ENCODE measurements at places on chromosomes 6 and 20.

DNA sequence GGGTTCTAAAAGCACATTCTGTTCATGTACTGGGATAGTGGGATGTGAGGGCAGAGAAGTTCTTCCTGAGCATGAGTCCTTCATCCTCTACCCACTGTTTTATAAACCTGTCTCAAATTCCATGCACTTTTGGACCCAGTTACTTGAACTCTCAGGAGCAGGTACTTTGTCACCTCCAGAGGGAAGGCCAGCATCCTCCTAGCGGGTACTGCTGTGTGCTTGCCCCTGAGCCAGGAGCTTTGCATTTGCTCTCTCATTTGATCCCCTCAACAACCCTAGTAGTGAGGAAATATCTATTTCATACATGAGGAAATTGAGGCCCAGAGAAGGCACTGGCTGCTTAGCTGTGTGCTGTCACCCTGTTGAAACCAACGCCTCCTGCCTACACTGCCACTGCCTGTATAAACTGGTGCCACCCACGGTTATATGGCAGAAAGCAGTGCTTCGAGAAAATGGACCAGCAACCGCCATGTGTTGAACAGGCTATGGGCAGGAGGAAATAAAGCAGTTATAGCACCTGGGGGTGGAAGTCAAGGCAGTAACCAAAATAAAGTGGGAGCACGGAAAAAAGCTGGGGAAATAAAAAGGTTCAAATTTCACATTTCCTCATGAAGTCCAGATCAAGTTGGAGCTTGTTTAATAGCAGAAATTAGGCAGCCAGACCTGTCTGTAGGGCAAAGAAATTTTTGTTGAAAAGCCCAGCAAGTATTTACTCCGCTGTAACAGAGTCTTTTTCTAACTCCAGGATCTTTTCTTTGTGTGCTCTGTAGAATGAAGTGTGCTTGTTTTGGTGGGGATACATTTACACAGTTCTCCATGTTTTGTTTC is 38.0 kb downstream of the KLHL31 start:
- no peak for DNase-seq

GRCh38 chr6:1233924-1234323 is 78.0 kb upstream of the FOXQ1 start:
- DNase-seq: peak; percentile 58

DNA sequence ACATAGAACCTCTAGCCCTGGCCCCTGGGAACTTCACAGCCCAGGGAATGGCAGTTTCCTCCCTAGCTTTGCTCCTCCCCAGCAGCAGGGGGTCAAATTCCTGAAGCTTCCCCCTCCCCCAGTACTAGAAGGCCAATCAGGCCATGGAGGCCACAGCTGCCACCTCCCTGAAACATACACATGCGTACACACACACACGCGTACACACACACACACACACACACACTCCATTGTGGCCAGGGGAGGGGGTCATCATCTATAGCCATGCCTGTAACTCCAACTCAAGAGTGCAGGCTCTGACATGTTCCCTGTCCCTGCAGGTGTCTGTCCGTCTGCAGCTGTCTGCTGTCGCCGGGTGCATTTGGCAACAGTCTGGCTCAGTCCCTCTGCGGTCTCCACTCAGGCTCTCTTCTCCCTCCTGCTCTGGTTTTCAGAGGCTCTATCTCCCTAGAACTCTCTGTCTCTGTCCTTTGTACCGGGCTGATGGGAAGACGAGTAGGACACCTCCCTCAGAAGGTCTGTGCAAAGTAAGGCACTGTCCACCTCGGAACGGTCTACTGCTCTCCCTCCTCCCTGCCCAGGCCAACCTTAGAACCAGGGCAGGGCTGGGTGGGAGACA is 1.4 kb downstream of the LRFN2 start:
- DNase-seq: peak; percentile 84

DNA sequence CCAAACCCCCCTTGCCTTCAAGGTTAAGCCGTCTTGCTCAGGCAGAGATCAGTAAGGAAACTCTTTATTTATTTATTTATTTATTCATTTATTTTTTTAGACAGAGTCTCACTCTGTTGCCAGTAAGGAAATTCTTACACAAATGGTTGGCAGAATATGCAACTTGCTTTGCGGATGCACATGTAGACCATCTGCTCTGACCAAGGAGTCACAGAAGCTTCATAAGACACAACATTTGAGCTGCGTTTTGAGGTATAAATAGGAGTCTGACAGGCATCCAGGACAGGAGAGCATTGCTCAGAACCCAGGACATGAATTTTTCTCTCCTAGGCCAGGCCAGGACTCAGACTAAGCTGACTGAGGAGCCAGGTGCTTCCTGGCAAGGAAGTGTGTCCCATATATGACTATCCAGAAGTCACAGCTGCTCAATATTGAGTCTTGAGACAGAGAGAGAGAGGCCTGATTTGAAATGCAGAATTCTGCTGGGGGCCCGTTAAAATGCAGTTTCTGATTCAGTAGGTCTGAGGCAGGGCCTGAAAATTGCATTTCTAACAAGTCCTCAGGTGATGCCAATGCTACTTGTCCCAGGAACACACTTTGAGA is 43.9 kb downstream of the HLA-A start:
- DNase-seq: no peak

DNA sequence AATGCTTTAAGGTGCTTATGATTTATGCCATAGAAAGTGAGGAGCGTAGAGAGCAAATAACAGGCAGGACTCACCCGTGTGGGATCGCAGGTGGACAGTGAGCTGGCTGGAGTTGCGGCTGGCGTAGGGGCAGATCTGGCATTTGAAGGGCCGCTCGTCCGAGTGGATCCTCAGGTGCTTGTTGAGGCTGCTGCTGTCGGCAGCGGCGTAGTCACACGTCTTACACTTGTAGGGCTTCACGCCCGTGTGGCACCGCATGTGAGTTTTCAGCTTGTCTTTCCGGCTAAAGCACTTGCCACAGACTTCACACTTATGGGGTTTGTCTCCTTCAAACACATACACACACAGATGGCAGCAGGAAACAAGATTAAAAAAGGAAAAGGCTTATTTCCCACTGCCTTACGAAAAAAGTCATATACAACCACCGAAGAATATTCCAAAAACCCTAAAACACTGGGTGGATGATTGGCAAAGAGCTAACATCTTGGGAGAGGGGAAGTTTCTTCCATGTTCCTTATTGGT is 31.5 kb downstream of the ZFP64 start:
- no peak for DNase-seq

- DNase-seq: peak; percentile 25
Observed at GRCh38 chr20:49466114-49466912, 16.2 kb downstream of the KCNB1 start.

- no peak for DNase-seq
Observed at GRCh38 chr20:23658989-23659609, 21.3 kb upstream of the CST3 start.
